Naive thymus-derived CD4-positive, alpha-beta T cell (primary cell): ENCODE measurements at places on chromosomes 11 and 22. TPM values are rescaled to one million over a fixed set of nuclear protein-coding genes. Genes with fewer than 3 reads are reported as not detected.

OR5B21 gene
- 1.9 TPM for total RNA-seq

C11orf65 gene
- 0.27 TPM for total RNA-seq

MS4A4A gene
- total RNA-seq, result 6.9 TPM

DNA sequence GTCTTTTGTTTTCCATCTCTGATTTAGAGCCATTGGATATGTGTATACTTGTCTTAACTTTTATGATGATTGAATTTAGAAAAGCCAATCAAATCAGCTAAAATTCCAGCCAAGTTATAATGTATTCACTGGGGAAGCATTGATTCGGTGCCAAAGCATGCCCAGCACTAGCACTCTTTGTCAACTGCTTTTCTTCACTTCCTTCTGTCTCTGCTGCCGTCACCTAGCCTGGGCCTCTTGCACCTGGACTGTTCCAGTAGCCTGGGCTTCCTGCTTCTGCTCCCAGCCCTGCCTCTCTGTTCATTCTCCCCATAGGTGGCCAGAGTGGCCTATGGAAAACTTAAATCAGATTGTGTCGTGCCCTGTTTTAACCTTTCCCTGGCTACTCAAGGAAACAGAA, 80.7 kb downstream of the NAV2 start:
- no peak for DNase-seq

GRCh38 chr22:22750335-22751042, 106.1 kb downstream of the GGTLC2 start:
- no peak for DNase-seq

DNA sequence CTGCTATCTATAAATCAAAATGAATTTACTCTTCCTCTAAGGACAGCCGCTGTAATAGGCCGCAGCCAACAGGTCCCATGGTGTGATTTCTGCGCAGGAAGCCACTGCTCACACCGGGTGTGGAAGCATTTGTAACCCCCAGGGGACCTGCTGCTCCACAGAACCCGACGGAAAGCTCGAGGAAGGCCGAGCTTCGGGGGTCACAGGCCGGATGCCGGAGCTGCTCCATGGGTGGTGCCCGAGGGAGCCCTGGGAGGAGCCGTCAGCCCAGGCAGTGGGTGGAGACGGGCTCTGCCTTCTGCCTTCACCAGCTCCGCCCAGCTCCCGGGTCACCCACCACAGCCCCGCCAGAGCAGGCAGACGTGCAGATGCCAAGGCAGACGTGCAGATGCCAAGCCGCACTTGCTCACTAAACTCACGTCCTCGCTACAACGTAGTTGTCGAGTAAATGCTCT, 63.5 kb downstream of the BRD1 start:
- DNase-seq, result no peak

GRCh38 chr11:11844272-11844671, 2.5 kb downstream of the USP47 start:
- DNase-seq, result no peak

DNA sequence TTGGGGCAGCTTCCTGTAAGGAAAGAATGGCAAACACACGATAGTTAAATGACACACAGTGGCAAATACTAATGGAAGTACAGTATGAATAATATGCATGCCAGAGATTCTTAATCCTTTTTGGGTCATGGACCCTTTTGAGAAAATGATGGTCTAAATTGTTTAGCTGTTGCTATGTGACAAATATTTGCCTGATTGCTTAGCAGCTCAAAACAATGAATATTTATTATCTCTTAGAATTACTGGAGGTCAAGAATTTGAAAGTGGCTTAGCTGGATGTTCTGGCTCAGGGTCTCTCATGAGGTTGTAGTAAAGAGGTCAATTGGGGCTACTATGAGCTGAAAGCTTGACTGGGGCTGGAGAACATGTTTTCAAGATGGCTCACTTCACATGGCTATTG, 69.7 kb downstream of the FANCF start:
- no peak for DNase-seq

- no peak for DNase-seq
Measured at GRCh38 chr11:32259641-32260081, 168.8 kb downstream of the RCN1 start.

GRCh38 chr11:129574431-129574830, 198.8 kb downstream of the BARX2 start:
- DNase-seq, result no peak

DNA sequence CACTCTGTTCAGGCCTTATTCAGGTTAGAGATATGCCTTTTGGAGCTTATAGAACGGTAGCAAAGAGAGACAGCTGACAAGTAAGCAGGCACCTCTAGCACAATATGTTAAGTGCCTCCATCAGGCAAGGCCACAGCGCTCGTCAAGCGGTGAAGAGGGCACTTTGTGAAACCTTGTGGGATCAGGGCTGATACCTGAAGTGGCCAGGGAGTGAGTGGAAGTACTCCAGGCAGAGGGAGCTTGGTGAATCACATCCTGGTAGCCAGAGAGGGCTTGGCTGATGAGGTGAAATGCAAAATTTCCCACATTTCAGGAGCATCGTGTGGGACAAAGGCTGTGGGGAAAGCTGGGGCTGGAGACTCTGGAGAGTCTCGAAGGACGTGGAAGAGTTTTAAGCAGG, 87.4 kb downstream of the PKNOX2 start:
- DNase-seq, result no peak

DNA sequence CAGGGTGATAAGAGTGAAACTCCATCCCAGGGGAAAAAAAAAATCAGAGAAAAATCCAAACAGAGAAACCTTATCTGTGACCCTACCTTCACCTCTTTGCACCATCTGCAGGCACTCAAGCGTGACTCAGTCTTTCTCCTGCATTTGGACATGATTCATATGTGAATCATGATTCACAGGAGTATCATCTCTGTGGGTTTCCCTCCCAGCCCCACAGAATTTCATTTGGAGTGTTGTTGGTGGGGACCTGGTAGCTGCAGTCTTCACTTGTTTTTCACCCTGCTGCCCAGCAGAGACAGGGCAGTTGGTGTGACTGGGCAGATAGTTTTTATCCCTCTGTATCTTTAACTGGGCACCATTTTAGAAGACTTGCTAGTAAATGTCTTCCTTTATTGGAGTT, 75.7 kb downstream of the DEPDC5 start:
- no peak for DNase-seq

GRCh38 chr22:45197606-45198462, 34.1 kb downstream of the NUP50 start:
- DNase-seq, result no peak

DNA sequence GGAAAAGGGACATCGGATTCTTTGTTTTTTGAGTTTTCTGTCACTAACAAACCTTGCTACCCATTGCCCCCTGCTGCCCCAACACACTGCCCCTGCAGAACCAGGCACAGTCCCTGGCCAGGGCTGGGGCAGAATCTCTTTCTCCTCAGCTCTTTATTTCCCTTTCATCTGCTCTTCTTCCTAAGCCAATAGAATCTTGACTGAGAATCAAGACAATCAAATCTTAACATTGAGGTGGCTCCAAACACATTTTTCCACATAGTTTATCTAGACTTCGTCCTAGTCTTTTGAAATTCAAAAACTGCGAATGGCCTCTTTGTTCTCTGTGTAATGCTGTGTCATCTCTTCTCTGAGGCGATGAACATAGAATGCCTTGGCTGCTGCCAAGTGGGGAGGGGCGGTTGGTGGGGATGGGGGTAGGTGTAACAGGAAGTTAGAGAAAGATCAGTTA, 16.1 kb upstream of the NTM start:
- DNase-seq, result no peak
